ENCODE measurements at places on chromosomes 4 and X.

GRCh38 chrX:12956704-12957534, 18.0 kb upstream of the TMSB4X start:
- no peak for DNase-seq

DNA sequence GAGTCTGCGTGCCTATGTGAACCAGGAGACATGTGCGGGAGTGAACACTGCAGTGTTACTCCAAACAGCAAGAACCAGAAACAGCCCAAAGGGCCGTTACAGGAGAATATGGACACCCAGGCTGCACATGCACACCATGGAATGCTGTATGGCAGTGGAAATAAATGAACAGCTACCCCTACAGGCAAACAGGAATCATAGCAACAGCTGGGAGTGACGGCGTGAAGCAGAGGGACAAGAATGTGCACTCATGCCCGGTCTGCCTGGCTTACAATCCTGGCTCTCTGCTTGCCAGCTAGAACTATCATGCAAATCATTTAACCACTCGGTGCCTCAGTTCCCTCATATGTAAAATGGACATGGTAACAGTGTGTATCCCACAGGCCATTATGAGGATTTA, 16.6 kb downstream of the GPKOW start:
- no peak for DNase-seq

DNA sequence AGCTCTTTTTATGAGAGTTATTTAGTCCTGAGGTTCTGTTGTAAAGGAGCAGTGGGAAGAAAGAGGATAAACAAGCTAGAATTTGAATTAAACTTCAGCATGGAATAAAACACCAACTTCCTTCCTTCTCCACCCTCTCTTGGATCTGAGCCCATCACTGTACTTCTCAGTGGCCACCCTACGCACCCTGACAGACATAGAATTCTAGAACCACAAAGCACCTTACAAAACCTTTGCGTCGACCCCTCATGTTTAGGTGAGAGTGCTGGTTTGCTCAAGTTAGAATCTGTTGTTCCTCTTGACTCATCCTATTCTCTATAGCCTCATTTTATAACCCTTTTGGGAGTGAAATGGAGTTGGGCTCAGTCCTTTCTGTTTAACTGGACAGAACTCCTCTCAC, 84.6 kb upstream of the RPL34 start:
- DNase-seq, result no peak

- no peak for DNase-seq
Measured at GRCh38 chrX:106331606-106332005, 163.5 kb downstream of the PWWP3B start.

GRCh38 chrX:19750028-19750782, 137.2 kb downstream of the SH3KBP1 start:
- no peak for DNase-seq

GRCh38 chr4:119851649-119852048, 215.0 kb downstream of the MAD2L1 start:
- no peak for DNase-seq

- no peak for DNase-seq
Measured at GRCh38 chr4:48489683-48490011, 405 bp upstream of the ZAR1 start.

DNA sequence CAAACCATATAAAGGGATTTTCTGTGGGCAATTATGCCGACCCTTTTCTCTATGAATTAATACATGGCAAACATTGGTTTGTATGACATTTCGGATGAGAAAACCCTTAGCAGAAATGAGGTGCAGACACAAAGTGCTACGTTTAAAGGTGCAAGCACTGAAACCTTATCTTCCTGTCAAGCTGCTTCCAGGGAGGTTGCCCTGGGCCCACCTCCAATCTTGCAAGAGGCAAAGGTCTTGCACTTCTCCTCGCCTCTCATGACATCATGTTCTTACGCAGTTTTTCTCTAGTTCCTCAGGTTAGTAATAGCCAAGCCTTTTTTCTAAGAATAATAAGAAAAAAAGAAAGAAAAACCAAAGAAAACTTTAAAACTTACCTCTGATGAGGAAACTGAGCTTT, 220.1 kb downstream of the DHX15 start:
- no peak for DNase-seq

GRCh38 chr4:113678641-113679040, 82.9 kb downstream of the CAMK2D start:
- no peak for DNase-seq

DNA sequence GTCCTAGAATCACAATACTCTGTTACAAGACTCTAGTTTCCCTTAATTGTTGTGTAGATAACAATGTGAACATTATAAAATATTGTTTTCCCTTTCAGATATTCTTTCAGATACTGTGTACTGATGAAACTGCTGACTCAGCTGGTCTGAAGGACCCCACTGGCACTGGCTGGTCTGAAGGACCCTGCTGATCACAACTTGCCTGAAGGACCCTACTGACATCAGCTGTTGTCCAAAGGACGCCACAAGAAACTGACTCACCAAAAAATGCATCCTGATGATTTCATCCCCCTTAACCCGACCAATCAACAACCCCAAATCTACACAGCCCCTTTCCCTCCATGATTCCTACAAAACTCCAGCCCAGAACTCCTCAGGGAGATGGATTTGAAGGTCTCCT, 258.8 kb upstream of the GNPDA2 start:
- DNase-seq, result no peak

GRCh38 chrX:86103061-86103460, 45.2 kb upstream of the DACH2 start:
- no peak for DNase-seq

- no peak for DNase-seq
Measured at GRCh38 chr4:126599746-126600145, 1033.0 kb upstream of the INTU start.

DNA sequence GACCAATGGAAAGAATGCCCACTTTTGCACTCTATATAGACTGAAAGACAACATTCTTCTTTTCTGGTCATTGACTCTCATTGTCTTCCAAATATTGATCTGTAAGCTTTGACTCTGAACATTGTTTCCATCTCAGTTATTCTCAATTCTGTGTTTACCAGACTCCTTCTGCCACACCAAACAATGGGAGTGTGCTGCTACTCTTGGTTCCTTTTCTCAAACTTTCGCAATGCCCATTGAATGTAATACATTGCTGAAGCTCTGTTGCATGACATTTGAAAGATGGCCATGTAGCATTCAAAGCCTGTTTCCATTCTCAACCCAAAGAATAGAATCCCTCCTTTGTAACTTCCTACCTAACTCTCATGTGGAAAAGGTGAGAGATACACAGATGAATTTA, 136.2 kb downstream of the BTC start:
- no peak for DNase-seq

GRCh38 chrX:150762258-150763165, 69.3 kb downstream of the MTMR1 start:
- no peak for DNase-seq
